ENCODE measurements at places on chromosomes 12 and 14. TPM values are rescaled to one million over a fixed set of nuclear protein-coding genes. Genes with fewer than 3 reads are reported as not detected.

The ERP27 gene
- not detected for total RNA-seq

The OR4K17 gene
- total RNA-seq = not detected

The OR6C2 gene
- not detected for total RNA-seq

The SLC5A8 gene
- 0.07 TPM for total RNA-seq

The RIPK3 gene
- total RNA-seq = 0.37 TPM

The PLBD1 gene
- total RNA-seq = 31.8 TPM

The PRMT5 gene
- total RNA-seq = 123 TPM

The TRHDE gene
- total RNA-seq = 5.5 TPM

The CNIH1 gene
- total RNA-seq = 90.8 TPM

- H3K4me3 ChIP-seq = no peak overlapping the region
- no peak for DNase-seq
- no peaks in the 10 kb centered on the region for H3K27me3 ChIP-seq
- no peak overlapping the region for H3K27ac ChIP-seq
- no peaks in the 10 kb centered on the region for H3K4me1 ChIP-seq
- peaks cover 37% of the 10 kb centered on the region for H3K36me3 ChIP-seq
These were observed 12.3 kb downstream of the GPX2 start for GRCh38 chr14:64930085-64930843.

DNA sequence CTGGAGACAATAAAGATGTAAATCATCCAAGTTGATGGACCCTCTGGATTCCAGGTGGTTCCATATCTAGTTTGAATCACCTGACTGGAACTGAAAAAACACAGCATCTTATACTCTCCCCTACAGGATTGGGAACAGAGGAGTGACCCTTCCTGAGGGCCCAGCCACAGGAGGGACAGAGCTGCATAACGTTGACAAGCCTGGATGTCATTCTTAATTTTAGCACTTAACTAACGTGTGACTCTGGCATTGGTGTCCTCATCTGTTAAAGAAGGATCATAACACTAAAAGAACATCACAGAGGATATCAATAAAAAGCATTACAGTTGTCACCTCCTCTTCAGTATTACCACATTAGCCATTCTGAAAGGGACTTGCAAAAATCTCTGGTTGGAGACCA is 47.7 kb downstream of the STON2 start:
- H3K4me1 ChIP-seq = peaks cover 41% of the 10 kb centered on the region
- H3K27me3 ChIP-seq = no peaks in the 10 kb centered on the region
- DNase-seq = no peak
- no peak overlapping the region for H3K4me3 ChIP-seq
- peaks cover 22% of the 10 kb centered on the region for H3K36me3 ChIP-seq
- H3K27ac ChIP-seq = no peak overlapping the region

DNA sequence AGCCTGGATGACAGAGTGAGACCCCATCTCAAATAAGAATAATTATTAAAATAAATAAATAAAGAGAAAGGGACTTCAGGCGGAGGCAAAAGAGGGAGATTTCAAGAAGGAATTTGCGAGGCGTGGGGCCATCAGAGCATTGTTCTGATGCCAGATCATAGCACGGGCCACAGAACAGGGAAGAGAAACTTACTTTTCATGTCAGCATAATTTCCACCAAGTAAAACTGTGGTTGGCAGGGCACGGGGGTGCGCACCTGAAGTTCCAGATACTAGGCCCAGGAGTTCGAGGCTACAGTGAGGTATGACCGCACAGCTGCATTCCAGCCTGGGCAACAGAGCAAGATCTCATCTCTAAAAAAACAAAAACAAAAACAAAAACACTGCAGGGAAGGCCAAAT is 11.0 kb upstream of the PLBD1 start:
- H3K4me3 ChIP-seq = no peak overlapping the region
- DNase-seq = no peak
- no peak overlapping the region for H3K27ac ChIP-seq
- no peaks in the 10 kb centered on the region for H3K27me3 ChIP-seq
- H3K4me1 ChIP-seq = peaks cover 5% of the 10 kb centered on the region

GRCh38 chr12:66859751-66860440 is 181.0 kb upstream of the GRIP1 start:
- no peak overlapping the region for H3K4me3 ChIP-seq
- DNase-seq = no peak
- no peaks in the 10 kb centered on the region for H3K36me3 ChIP-seq

- H3K36me3 ChIP-seq = peaks cover 7% of the 10 kb centered on the region
- DNase-seq = no peak
- H3K27ac ChIP-seq = peak overlapping the region; percentile 14
- peaks cover 11% of the 10 kb centered on the region for H3K4me1 ChIP-seq
These were observed 8.3 kb downstream of the YLPM1 start for GRCh38 chr14:74771399-74771798.

- no peaks in the 10 kb centered on the region for H3K36me3 ChIP-seq
- H3K4me3 ChIP-seq = peak within 1 kb of the TSS; percentile 90
- peak within 1 kb of the TSS; percentile 93 for H3K27ac ChIP-seq
- H3K4me1 ChIP-seq = peaks cover 52% of the 10 kb centered on the region
These were observed at the start of gene BHLHE41 for GRCh38 chr12:26124446-26125399. TSS of gene BHLHE41 (minus strand) at chr12:26125037. CDS start at chr12:26124779, 258 bp downstream.

DNA sequence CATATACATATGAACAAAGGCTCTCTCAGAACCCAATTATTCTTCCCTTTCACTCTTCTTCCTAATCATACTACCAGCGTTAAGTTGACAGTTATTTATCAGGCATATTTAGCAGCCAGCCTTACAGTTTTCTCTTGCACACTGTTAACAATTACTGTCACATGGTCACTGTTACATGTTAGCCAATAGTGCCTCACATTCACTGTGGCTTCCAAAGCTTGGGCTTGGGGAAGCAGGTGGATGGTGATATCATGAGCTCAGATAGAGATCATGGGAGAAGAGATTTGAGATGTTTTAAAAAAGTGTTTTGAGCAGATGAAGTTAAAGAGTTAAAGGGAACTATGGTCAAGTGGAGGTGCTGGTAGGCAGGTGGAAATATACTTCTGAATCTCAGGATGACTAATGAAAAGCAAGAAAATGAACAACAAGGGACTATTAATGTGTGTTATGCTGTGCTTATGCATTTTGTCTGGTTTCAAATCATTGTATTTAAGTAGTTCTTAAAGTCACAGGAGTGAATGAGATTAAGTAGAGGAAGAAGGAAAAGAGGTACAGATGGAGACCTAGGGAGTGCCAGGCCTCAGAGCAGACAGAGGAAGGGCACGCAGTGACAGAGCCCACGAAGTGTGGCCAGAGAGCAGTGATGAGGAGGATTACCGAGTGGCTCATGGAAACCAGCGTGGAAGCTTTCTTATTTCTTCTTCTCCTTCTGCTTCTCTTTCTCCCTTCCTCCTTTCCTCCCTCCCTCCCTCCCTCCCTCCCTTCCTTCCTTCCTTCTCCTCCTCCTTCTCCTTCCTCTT is 39.6 kb downstream of the BICD1 start:
- peaks cover 15% of the 10 kb centered on the region for H3K4me1 ChIP-seq
- H3K27ac ChIP-seq = no peak overlapping the region
- DNase-seq = no peak
- H3K36me3 ChIP-seq = peaks cover 16% of the 10 kb centered on the region
- H3K27me3 ChIP-seq = no peaks in the 10 kb centered on the region

GRCh38 chr14:101815994-101816393 is 54.5 kb downstream of the PPP2R5C start:
- H3K4me1 ChIP-seq = peaks cover 10% of the 10 kb centered on the region
- no peak for DNase-seq
- H3K27ac ChIP-seq = no peak overlapping the region
- H3K4me3 ChIP-seq = no peak overlapping the region
- 0 out of 2 replicates have a peak, but pooled peaks cover 4% of the 10 kb centered on the region for H3K36me3 ChIP-seq

- DNase-seq = no peak
- H3K4me3 ChIP-seq = no peak overlapping the region
- peaks cover 10% of the 10 kb centered on the region for H3K4me1 ChIP-seq
- no peak overlapping the region for H3K27ac ChIP-seq
These were observed 70.5 kb upstream of the DIO3 start for GRCh38 chr14:101490771-101491170.

GRCh38 chr12:25714198-25714984 is 161.3 kb upstream of the LMNTD1 start:
- no peak overlapping the region for H3K27ac ChIP-seq
- H3K36me3 ChIP-seq = peaks cover 22% of the 10 kb centered on the region
- DNase-seq = no peak
- peaks cover 7% of the 10 kb centered on the region for H3K4me1 ChIP-seq
- no peaks in the 10 kb centered on the region for H3K27me3 ChIP-seq

DNA sequence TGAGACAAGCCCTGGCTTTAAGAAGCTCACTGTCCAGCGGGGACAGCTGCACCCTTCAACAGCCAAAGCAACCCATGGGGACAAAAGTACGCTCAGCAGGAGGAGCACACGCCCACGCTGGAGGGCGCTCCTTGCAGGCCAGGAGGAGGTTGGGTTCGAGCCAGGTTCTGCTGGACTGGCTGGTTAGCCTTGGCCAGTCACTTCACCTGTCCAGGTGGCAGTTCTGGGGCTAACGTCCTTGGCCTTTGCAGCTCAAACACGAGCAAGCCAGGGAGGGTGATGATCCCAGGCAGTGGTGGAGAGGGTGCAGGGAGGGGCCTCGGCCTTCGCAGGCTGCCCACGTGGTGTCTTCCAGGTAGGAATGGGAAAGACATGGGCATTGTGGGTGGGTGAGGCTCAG is 13.1 kb downstream of the CHGA start:
- DNase-seq = no peak
- H3K4me3 ChIP-seq = no peak overlapping the region
- H3K27ac ChIP-seq = no peak overlapping the region

DNA sequence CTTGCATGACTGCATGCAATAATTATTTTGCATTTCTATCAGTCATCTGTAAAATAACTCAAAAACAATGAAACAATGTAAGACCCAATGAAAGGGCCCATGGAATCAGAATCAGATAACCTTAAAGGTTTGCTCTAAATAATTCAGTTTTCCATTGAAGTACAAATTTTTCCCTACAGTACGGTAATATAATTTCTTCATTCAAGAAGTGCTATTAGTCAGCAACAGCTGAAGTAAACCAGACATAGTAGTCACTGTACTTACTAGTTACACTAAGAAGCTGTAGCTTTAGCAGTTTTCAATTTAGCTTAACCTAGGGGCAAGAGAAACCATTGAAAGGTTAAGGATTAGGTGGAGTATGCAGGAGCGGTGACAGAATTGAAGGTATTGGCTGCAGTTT is 43.5 kb downstream of the BCAT1 start:
- H3K4me3 ChIP-seq = no peak overlapping the region
- peaks cover 8% of the 10 kb centered on the region for H3K36me3 ChIP-seq
- DNase-seq = no peak
- peaks cover 19% of the 10 kb centered on the region for H3K4me1 ChIP-seq

DNA sequence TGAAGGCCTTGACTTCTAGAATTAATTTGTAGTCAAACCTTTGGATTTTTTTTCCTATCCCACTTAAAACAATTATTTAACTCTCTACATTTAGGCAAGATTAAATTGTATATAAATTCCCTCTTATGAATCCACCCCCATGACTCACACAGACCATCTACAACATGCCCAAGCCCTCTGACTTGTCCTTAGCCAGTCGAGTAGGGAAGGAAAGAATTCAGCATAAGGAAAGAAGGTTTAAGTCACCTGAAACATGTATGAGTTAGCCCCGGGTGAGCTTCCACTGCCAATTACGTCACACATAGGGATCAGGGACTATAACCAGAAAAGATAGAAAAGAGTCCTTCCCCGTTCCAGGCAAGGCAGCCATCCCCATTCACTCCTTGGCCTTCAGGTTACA is 14.9 kb upstream of the RESF1 start:
- no peaks in the 10 kb centered on the region for H3K27me3 ChIP-seq
- DNase-seq = no peak
- no peak overlapping the region for H3K4me3 ChIP-seq
- H3K36me3 ChIP-seq = peaks cover 66% of the 10 kb centered on the region
- no peak overlapping the region for H3K27ac ChIP-seq

GRCh38 chr14:105010891-105011291 is 10.0 kb downstream of the CDCA4 start:
- DNase-seq = no peak
- peaks cover 25% of the 10 kb centered on the region for H3K4me1 ChIP-seq
- no peak overlapping the region for H3K27ac ChIP-seq
- no peaks in the 10 kb centered on the region for H3K27me3 ChIP-seq
- H3K36me3 ChIP-seq = peaks cover 21% of the 10 kb centered on the region
- H3K4me3 ChIP-seq = no peak overlapping the region

GRCh38 chr12:109729371-109729781 is 15.8 kb downstream of the FAM222A start:
- no peak for DNase-seq
- peaks cover 5% of the 10 kb centered on the region for H3K4me1 ChIP-seq
- H3K4me3 ChIP-seq = no peak overlapping the region
- no peaks in the 10 kb centered on the region for H3K27me3 ChIP-seq
- H3K36me3 ChIP-seq = no peaks in the 10 kb centered on the region
- no peak overlapping the region for H3K27ac ChIP-seq

DNA sequence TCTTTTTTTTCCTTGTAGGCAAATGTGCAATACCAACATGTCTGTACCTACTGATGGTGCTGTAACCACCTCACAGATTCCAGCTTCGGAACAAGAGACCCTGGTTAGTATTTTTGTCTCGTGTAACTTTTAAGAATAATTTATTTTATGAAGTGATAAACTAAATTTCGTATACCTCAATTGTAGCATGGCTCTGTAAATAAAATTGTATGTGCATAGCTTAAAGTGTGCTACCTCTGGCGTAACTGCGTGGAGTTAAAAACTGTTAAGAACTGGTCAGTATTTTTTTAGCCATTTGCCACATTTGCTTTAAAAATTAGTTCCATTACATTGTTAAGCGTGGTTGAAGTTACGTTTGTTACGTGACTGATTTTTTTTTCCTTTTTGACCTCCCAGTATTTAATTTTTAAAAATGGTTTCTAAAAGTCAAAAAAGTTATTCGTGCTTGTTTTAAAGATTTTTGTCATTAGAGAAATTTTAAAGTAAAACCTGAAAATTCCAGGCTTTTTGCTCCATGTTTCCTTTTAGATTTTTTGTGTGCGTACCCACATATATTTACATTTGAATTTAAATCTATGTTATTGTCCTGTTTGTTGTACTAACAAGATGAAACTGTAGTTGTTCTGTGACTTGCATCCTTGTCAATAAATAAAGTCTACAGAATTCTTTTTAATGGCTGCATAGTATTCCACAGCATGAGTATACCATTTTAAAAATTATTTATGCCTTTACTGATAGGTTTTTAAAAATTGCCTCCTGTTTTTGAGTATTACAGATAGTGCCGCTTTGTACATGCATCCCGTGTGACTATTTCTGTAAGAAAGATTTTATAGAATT is 1.4 kb downstream of the MDM2 start:
- H3K36me3 ChIP-seq = peaks cover 47% of the 10 kb centered on the region
- no peak for DNase-seq
- peaks cover 38% of the 10 kb centered on the region for H3K4me1 ChIP-seq
- H3K27ac ChIP-seq = peak overlapping the region; percentile 98
- H3K4me3 ChIP-seq = peak overlapping the region; percentile 86
- no peaks in the 10 kb centered on the region for H3K27me3 ChIP-seq

GRCh38 chr14:53325176-53325806 is 172.2 kb upstream of the DDHD1 start:
- no peak overlapping the region for H3K4me3 ChIP-seq
- no peak for DNase-seq
- no peak overlapping the region for H3K27ac ChIP-seq
- peaks cover 8% of the 10 kb centered on the region for H3K36me3 ChIP-seq

- peaks cover 49% of the 10 kb centered on the region for H3K4me1 ChIP-seq
- H3K27ac ChIP-seq = no peak overlapping the region
- no peaks in the 10 kb centered on the region for H3K36me3 ChIP-seq
- peak; percentile 68 for DNase-seq
These were observed 421.7 kb downstream of the VRK1 start for GRCh38 chr14:97218691-97219430.
